H7 (cell line): ENCODE measurements at places on chromosomes 11 and 22. TPM values are rescaled to one million over a fixed set of nuclear protein-coding genes. Genes with fewer than 3 reads are reported as not detected.

GRCh38 chr11:14577835-14578529, 57.8 kb upstream of the PSMA1 start:
- no peak for DNase-seq

DNA sequence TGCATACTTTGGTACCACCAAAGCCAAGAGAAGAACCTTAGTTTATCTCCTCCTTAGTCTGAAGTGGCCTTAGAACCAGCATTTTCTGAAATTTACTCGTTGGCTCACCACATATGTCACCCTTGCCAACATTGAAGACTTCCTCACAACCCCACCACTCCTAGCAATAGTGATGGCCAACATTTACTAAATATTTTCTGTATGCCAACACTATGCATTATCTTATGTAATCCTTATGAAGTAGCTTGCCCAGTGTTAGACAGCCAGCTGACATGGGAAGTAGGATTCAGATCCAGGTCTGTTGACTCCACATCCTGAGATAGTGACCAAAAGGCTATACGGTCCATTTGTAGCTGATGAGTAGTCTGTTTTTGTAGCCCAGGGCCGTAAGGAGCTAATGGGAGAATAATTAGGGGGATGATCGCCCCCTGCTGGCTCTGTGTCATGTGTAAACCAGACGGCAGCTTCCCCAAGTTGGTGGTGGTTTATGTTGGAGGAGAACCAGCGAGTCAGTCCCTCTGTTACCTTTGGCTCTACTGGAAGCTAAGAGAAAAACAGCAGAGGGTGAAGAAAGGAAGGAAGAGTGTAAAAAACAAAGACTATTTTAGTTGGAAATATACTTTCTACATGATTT, 120.5 kb upstream of the RASSF10 start:
- DNase-seq = peak; percentile 86

DNA sequence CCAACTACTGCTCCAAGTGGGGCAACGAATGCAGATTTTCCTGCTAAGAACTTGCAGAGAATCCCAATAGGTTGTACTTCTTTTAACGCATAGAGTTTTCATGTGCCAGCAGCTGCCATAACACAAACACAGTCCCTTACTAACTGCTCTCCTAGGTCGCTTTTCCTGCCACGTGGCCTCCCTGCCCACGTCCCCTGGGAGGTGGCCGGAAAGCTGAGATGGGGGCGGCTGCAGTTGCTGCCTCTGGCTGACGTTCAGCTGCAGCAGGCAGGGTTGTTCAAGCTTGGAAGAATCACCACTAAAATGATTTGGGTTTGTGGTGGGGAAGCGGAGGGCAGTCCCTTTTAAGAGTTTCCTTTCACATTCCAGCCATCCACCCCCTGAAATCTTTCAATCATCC, 39.3 kb downstream of the ZNF202 start:
- DNase-seq = no peak

The TPH1 gene
- total RNA-seq = 0.03 and 0.04 TPM in 2 replicates

The PLEKHB1 gene
- total RNA-seq = 2.3 and 5.8 TPM in 2 replicates

The EXPH5 gene
- 1.2 and 1.9 TPM in 2 replicates for total RNA-seq

The OR52H1 gene
- 0.30 TPM in 1 of 2 replicates, not detected in the other for total RNA-seq

The VWCE gene
- 0.85 and 1.1 TPM in 2 replicates for total RNA-seq
